Activated B cell treated with CpG ODN at 0.5 μM for 24 hours (primary cell): ENCODE measurements at places on chromosomes 6 and 20.

DNA sequence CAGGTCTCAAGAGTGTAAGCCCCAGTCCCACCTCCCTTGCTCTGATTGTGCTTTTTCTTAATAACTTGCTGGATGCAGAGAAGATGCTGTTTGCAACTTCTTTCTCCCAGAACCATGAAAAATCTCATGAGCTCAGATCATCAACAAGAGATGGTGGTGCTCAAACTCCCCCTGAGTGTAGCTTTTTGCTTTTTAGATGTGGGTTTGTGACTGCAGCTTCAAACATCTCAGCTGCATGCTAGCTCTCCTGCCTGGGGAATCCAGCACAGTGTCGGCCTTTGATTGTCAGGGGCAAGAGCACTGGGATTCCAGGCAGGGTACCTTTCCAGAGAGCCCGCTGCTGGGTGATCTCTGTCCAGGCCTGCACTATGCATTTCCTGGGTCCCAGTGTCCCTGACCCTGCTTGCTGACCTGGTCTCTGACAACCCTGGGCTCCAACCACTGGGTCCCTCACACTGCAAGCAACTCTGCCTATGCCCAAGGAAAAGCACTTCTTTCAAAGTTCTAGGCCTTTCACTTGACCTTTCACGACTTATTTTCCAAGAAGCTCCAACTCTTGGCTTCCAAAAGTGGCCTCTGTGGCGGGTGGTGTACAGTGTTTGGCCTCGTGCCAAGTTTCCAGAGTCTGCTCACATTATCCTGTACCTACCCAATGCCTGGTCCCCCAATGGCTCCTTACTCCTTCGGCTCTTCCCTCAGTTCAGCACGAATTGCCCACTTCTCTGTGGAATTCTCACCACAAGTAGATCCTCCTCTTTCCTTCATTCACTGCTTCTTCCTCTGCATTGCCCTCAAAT, 69.7 kb upstream of the LY86 start:
- DNase-seq, result no peak

DNA sequence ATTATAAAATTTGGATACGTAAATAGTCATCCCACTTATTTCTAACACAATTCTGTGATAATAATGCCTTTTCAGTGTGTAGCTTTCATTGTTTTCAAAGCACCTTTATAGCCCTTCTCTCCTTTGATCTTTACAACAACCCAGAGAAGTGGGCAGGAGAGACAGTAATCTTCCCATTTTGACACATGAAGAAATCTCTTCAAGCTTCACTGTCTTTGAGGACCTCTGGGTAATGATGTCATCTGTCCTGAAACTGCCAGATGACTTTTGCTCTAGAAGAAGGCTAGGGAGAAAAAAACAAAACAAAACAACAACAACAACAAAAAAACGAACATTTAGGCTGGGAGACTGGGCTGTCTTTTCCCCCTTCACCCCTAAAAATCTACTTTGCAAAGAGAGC, 203.0 kb downstream of the KCNQ5 start:
- no peak for DNase-seq

DNA sequence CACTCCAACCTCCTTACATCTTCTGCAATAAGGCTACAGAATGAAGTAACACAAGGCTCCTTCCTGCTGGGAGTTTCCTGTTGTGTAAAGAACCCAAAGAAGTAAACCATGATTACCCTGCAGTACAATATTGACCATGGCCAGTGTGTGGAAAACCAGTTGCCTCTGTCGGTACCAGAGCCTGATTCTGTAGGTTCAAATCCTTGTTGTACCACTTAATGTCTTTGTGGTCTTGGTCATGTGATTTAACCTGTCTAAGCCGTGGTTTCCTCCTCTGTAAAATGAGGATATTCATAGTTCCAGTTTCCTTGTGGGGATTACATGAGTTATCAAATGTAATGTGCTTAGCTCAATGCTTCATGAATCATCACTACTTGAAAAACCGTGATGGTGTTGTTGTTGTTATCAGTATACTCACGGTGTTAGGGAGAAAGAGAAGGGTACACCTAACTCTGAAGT, 60.3 kb upstream of the PRELID3B start:
- DNase-seq, result no peak

GRCh38 chr6:56659721-56660380, 17.2 kb upstream of the DST start:
- DNase-seq, result no peak

- DNase-seq, result no peak
Observed at GRCh38 chr20:6148073-6148472, 25.2 kb upstream of the FERMT1 start.

DNA sequence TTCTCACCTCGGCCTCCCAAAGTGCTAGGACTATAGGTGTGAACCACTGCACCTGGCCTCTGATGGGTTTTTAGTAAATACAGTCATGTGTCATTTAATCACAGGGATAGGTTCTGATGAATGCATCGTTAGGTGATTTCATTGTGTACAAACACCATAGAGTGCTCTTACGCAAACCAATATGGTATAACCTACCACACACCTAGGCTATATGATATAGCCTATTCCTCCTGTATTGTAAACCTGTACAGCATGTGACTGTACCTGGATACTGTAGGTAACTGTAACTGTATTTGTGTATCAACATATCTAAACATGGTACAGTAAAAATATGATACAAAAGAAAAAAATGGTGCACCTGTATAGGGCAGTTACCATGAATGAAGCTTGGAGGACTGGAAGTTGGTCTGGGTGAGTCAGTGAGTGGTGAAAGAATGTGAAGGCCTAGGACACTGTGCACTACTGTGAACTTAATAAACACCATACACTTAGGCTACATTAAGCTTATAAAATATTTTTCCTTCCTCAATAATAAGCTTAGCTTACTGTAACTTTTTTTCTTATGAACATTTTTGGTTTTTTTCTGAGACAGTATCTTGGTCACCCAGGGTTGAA, 10.0 kb downstream of the BICRAL start:
- DNase-seq, result no peak

GRCh38 chr6:144066741-144067484, 28.5 kb downstream of the SF3B5 start:
- no peak for DNase-seq

GRCh38 chr20:48339986-48340882, 487.6 kb downstream of the PREX1 start:
- DNase-seq, result no peak

- no peak for DNase-seq
Observed at GRCh38 chr6:44662461-44663121, 275.1 kb downstream of the CDC5L start.

- DNase-seq, result peak; percentile 71
Observed at GRCh38 chr6:20319520-20320357, 81.9 kb upstream of the E2F3 start.

GRCh38 chr6:109240370-109241084, 141.7 kb downstream of the CD164 start:
- DNase-seq, result no peak

DNA sequence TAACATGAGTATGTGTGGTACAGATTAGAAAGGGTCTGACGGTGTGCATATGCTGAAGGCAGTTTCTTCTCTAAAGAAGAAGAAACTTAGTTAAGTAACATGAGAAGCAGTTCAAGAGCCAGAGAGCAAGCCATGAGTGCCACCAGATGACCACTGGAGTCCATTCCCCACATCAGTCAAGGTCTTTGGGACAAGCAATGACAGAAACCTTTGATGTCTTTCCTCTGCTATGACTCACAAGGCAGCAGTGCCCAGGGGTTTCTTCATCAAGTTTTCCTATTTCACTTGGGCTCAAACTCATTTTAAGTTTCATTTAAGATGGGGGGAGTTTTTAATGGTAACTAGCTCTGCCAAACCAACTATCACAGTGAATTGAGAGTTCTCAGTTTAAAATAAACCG, 303.8 kb upstream of the TBX18 start:
- no peak for DNase-seq

- no peak for DNase-seq
Observed at GRCh38 chr6:118187568-118188164, 280.6 kb downstream of the SLC35F1 start.

- DNase-seq, result no peak
Observed at GRCh38 chr6:62367601-62368000, 81.6 kb upstream of the KHDRBS2 start.

DNA sequence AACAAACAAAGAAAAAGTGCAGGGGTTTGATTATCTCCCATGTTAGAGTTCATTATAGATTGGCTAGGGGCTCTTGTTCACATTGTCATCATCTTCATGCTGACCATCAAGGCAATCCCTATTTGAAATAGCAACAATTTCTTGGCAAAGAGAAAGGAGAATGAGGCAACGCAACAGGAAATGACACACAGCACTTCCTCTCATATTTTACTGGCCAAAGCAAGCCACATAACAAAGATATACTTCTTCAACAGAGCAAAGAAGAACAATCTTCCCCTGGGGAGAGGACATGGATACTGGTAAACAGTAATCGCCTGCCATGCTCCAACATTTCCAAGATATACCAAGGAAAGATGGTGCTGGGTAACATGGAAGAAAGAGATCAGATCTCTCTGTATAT, 29.8 kb downstream of the EPM2A start:
- DNase-seq, result no peak

DNA sequence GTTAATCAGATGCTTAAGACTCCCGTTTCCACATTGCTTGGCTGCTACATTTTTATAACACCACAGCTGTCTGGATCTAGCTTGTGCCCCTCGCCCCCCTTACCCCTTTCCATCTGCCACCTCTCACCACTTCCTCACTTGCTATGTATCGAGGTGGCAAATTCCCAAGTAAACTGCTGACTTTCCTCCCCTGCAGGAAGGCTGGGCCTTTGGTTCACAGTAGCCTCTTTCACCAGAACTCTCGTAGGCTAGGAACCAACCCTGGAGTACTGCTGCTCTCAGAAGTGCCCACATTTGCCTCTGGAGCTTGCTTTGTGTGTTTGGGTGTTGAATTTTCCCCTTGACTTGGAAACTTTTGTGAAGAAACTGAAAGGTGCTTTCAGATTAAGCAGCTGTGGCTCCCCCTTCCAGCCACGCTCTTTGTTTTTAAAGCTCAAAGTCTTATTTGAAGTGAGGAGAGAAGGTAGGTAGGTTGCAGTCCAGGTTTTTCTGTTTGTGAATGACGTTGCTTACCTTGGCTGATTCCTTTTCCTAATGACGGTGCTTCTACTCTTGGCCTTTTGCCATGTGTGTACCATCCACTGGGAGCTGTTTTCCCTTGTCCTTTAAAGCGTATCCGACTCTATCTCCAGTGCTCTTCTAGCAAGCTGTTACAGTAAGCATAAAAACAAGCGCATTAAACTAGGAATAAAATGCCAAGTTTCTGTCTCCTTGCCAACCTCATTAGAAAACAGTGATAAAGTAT, 90.4 kb downstream of the CARMIL1 start:
- DNase-seq, result no peak

GRCh38 chr6:132490478-132491204, 22.3 kb downstream of the STX7 start:
- no peak for DNase-seq

DNA sequence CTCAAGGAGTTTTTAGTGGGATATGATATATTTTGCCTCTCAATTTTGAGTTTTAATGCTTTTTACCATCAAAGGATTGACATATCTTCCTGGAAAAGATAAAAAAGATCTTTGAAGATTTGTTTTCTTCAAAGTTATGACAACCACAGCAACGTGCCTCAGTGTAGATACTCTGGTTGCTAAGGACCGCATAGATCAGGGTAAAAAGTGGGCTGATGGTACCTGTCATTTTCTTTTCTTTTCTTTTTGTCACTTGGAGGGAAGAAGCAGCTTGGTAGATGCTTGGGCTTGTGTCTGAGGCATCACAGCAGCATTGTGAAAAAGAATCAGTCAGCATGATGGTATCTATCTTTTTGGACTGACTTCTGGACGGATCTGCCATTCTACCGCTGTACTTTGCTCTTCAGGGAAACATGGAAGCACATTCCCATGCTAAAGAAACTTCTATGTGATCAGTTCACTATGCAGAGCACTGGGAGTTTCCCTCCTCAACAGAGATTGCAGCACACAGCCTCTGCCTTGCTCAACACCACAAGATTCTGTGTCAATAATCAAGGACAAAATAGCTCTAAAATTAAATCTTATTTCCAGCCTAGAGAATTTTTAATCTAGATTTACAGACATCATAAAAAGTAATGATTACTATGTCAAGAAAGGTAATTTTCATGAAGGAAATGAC, 54.8 kb upstream of the SGK1 start:
- DNase-seq, result no peak

- no peak for DNase-seq
Observed at GRCh38 chr20:6974838-6975237, 207.4 kb downstream of the BMP2 start.

DNA sequence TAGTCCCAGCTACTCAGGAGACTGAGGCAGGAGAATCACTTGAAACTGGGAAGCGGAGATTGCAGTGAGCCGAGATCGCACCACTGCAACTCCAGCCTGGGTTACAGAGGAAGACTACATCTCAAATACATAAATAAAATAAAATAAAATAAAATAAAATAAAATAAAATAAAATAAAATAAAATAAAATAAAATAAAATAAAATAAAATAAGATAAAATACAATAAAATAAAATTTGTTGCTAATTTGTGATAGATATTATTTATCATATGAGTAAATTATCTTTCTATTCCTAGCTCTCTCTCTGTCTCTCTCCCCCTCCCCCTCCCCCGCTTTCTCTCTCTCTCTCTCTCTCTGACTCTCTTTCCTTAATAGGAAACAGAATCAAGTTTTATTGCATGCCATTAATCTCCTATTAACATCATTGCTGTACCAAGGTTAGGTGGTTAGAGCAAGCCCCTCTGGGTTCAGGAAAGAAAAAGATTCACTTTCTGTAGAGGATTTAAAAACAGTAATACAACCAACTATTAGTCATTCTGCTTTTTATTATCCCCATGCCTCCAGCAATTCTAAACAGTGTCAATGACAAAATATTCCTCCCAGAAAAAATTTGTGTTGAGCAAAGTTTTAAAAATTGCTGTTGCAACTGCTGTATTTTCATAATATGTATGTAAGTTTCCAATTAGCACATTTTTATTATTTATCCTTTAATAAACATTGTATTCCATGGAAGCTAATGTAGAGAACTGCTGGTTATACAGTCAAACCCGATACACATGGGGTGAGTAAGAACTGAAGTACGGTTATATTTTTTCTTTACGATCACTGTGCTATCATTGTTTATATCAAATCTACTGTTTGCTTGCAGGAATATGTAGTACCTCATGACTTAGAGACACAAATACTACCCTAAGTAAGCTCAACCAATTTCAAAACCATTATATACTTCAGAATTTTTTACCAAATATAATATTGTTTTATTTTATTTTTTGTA, 22.1 kb downstream of the BMP5 start:
- DNase-seq, result no peak

GRCh38 chr20:19041787-19042186, 170.7 kb upstream of the SLC24A3 start:
- DNase-seq, result no peak

- no peak for DNase-seq
Observed at GRCh38 chr6:9523462-9523861, 891.4 kb downstream of the TFAP2A start.

- DNase-seq, result no peak
Observed at GRCh38 chr20:55888685-55889084, 116.6 kb downstream of the CBLN4 start.

DNA sequence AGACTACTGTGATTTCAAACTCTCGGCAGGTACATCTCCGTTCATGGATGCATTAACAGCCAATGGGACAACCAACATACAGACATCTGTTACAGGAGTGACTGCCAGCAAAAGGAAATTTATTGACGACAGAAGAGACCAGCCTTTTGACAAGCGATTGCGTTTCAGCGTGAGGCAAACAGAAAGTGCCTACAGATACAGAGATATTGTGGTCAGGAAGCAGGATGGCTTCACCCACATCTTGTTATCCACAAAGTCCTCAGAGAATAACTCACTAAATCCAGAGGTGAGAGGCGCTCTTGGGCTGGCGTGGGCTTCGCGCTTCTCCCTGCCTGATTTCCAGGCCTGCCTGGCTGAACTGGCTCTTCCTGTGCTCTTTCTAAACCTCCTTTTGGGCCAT, 68.4 kb downstream of the RPP40 start:
- DNase-seq, result no peak
